Urothelium cell line (cell line): ENCODE measurements at places on chromosomes 12 and 14.

- DNase-seq = no peak
These were observed 16.4 kb upstream of the SRRM4 start for GRCh38 chr12:118964988-118965387.

DNA sequence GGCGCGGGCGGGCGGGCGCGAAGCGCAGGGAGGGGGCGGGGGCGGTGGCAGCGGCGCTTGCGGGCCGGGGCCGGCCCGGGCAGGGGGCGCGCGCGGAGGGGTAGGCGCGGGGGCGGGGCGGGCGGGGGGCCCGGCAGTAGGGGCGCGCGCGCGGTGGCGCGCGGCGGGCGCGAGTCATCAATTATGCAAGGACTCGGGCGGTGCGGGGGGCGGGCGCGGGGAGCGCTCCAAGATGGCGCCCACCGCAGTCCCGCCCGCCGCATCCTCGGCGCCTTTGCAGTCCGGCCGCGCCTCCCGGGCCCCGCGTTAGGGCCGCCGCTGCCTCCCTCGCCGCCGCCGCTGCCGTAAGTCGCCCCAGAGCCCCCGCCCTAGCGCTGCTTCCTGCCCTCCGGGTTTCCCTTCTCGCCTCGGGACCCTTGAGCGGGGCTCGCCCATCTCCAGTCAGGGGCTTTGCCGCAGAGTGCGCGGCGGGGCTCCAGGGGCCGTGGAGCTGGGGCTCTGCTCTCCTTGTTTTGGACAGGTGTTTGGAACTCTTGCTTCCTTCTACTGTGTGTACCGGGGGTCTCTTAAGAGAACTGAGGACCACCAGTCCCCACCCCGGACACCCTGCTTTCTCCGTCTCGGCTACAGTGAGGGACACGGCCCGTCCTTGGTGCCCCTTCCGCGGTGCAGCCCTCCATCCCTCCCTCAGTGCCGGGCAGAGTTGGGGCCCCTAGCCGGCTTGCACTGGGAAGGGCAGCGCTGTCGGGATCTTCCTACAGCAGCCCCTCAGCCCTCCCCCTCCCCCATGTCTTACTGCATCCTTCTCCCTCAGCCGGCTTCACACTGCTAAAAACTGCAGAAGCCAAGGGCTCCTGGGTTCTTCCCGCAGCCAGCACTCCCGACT is at the start of gene SCN8A:
TSS of gene SCN8A (plus strand) at position 218 of the 886 bp plus-strand sequence. CDS start 71,585 bp downstream, outside the sequence.
- peak; percentile 85 for DNase-seq

DNA sequence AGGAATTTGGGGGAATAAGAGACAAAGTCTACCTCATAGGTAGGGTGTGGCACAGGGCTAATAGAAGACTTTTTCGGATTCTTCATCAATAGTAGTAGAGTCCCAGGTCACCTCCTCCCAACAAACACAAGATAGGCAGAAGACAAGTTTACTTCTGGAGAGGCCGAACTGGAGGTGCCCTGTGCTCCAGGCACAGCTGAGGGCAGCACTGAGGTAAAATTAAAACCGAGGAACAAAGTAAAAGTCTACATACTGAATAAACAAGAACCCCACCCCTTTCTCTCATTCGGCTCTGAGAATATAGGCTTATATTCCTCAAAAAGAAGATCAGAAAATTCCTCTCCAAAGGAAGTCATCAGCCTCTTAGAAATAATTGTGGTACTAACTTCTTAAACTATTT is 161.5 kb downstream of the SEC23A start:
- no peak for DNase-seq

GRCh38 chr12:104423809-104424208 is 32.9 kb upstream of the CHST11 start:
- DNase-seq = no peak

- no peak for DNase-seq
These were observed 290.4 kb upstream of the RTL1 start for GRCh38 chr14:101193845-101194372.
